ENCODE measurements at places on chromosomes 6 and 20. TPM values are rescaled to one million over a fixed set of nuclear protein-coding genes. Genes with fewer than 3 reads are reported as not detected.

KCNQ2 gene
- not detected for total RNA-seq

FNDC11 gene
- 0.36 TPM for total RNA-seq

TOP1 gene
- total RNA-seq, result 15.3 TPM

HMGN3 gene
- 40.4 TPM for total RNA-seq

TMEM217 gene
- 0.65 TPM for total RNA-seq
